Activated T-cell treated with anti-CD3 and anti-CD28 coated beads, Interleukin-2, amount 50 U/mL, for 48 hours (primary cell): ENCODE measurements at places on chromosomes 12 and 14.
A peak's percentile ranks its signal among the peaks of the same experiment; 100 is the strongest.

DNA sequence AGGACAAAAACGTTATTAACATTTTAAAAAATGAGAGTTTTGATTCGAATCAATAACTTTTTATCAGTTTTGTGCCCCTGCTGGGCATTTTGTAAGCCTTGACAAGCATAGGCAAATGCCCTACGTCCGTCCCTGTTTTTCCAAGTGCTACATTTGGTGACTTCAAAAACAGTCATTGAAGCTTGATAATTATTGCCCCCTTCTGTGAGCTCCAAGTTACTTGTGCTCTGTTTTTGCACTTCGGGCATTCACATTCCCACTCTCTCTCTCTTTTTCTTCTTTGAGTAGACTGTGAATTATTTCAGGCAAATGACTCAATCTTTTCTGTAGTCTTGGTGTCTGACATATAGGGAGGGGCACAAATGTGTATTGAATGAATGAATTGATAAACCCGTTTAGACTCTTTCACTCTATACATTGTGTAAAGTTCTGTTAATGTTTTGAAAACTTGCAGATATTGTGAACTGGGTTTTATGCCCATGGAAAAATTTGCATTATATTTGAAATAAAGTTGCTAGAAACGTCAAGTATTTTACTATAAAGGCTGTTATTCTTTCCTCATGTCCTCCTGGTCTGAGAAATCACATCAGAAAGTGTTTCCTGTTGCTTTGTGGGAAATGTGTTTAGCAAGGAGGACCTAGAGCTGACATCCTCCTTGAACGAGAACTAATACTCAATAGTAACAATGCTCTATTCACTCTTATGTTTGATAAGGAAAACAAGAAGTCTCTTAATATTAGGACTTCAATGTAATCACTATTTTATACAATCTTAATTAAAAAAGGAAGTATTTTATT is 1.4 kb downstream of the APAF1 start:
- no peak for DNase-seq

DNA sequence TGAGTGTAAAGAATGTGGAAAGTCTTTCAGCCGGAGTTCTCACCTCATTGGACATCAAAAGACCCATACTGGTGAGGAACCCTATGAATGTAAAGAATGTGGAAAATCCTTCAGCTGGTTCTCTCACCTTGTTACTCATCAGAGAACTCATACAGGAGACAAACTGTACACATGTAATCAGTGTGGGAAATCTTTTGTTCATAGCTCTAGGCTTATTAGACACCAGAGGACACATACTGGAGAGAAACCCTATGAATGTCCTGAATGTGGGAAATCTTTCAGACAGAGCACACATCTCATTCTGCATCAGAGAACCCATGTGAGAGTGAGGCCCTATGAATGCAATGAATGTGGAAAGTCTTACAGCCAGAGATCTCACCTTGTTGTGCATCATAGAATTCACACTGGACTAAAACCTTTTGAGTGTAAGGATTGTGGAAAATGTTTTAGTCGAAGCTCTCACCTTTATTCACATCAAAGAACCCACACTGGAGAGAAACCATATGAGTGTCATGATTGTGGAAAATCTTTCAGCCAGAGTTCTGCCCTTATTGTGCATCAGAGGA is 25.1 kb upstream of the ZNF268 start:
- DNase-seq: no peak

GRCh38 chr14:100409651-100410050 is 86.5 kb downstream of the SLC25A47 start:
- no peak for DNase-seq

DNA sequence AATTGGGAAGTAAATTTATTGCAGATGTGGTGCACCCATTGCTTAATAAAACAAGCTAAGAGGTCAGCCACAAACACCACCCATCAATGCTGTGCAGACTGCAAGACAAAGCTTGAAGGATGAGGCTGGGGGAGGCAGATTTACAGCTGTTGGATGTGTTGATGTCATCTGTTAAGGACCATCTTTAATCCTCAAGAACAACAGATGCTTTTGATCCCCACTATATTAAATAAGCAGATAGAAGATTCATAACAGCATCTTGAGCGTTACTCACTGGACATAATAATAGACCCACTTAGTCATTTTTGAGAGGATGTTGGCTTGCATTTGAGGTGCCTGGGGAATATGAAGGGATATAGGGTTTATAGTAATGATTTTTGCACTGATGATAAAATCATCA is 58.8 kb downstream of the GPR68 start:
- DNase-seq: no peak

- no peak for DNase-seq
These were observed 289.0 kb upstream of the RPL10L start for GRCh38 chr14:46940611-46941010.

DNA sequence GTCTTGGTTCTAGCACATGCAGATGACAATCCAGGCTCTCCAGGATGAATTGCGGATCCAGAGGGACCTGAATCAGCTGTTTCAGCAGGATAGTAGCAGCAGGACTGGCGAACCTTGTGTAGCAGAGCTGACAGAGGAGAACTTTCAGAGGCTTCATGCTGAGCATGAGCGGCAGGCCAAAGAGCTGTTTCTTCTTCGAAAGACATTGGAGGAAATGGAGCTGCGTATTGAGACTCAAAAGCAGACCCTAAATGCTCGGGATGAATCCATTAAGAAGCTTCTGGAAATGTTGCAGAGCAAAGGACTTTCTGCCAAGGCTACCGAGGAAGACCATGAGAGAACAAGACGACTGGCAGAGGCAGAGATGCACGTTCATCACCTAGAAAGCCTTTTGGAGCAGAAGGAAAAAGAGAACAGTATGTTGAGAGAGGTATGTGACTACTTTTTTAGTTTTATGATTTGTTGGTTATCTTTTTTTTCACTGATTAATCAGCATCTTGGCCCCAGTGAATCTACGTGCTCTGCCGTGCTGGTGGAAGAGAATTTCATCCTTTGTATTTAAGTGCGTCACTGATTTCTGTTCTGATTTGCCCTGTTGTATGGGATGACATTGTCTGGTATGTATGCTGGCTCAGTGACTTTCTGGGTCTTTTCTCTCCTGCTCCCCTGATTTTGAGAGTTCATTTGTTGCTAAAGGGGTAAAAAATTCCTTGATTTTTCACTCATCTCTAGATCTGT is 92.3 kb downstream of the ERC1 start:
- DNase-seq: no peak

DNA sequence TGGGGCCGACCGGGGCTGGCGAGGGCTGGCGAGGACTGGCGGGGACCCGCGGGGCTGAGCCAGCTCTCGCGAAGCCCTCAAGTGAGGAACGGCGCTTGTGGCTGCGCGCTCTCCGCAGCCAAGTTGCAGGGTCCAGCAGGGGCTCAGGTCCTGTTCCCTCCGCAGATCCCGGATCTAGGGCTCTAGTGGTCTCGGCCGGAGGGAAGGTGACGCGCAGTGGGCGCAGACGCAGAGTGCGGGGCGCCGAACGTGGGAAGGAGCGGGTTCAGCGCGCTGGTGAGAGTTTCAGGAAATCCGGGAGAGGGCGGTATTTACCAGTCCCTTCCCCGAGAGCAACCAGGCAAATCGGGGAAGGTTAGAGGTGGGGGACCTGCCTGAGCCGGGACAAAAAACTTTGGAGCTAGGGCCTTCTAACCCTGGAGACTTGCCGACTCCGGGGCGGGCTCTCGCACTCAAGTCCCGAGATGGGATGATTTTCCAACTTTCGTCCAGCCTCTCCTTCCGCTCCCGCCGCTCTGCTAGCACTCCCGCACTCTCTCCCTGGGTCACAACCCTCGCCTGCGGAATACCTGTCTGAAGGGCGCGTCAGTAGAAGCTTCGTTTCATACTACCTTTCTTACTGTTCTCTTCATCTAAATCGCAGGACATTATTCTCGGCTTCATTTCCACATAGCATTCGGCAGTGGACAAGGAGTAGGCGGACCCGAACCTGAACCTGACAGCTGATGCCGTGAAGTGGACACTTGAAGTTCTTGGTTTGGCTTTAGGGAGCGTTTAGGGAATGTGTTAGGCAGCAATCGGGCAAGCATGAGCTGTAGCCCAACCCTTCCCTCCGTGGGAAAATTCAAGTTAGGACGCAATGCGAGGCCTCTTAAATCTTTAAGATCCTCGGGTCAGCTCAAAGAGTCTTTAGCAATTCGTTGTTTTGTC is 13.6 kb upstream of the PAX9 start:
- peak; percentile 22 for DNase-seq

DNA sequence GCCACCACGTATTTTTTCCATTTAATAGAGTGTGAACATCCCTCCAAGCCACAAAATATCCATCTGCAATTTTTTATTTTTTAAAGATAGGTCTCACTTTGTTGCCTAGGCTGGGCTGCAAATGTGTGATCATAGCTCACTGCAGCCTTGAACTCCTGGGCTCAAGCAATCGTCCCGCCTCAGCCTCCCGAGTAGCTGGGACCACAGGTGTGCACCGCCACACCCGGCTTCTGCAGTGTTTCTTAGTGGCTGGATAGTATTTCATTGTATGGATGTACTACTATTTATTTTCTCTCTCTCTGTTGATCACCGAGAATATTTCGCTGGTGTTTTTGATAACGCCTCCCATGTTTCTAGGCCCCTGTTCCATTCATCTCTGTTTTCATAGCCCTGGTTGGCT is 17.5 kb downstream of the MLXIP start:
- no peak for DNase-seq

GRCh38 chr14:34275530-34275929 is 186.5 kb downstream of the SPTSSA start:
- DNase-seq: no peak

DNA sequence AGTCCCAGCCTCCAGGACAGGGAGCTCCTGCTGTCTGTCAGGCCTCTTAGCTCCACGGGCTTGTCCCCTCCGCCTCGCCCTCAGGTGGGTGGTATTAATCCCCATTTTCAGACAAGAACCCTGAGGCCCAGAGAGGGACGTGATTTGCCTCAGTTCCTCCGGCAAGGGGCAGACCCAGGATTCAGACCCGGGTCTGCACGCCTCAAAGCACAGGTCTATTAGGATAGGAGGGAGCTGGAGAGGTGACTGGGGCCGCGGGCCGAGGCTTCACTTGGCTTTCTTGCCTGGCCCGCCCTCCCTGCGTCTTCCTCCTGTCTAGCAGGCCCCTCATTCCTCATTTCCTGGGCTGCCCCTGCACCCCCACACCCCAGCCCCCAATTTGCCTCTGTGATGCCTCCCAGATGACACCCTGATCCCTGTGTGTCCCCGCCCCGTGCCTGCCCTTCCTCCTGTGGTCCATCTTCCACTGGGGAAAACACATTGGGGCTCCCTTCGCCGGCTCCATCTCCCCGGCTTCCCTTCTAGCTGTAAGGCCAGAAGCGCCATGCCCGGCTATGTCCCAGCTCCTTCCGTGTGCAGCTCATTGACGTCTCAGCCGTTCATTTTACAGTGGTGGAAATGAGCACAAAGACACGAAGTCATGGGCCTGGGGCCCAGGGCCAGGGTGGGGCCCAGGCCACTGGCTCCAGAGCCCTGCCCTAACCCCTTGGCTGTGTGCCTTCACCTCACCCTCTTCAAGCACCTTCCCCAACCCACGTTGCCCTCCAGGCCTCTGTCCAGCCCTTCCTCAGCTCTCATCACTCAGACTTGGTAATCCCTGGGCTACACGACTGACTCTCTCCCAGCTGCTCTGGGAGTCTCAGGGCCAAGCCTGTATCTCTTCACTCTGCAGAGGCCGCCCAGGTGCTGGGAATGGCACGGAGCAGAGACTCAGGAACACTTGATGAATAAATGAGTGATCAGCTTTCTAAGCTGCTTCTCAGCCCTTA is 15.5 kb upstream of the CYP46A1 start:
- no peak for DNase-seq

DNA sequence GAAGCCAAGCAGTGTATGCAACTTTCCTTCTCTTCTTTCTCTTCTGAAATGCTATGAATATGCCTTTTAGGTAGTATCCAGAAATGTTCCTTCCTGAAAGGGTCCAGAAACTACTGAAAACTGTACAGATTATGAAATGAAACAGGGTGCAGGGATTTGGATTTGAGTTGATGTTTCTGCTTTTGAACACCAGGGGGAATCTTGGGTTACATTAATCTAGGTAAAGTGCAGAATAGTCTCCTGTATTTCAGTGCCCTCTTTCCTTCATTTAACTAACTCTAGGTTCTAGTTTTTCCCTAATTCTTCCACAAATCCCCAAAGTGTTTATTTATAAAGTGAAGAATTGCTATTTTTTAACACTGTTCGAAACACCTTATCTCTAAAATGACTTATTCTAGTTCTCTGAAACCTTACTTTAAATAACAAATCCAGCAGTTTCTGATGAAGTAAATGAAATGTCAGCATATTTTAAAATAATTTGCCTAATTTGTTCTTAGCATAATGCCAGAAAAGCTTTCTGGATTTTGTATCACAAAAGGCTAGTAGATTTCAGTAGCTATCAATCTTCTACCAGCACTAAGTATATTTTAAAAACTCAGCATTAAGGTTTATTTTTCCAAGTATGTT is 111.9 kb downstream of the LRRK2 start:
- DNase-seq: no peak

DNA sequence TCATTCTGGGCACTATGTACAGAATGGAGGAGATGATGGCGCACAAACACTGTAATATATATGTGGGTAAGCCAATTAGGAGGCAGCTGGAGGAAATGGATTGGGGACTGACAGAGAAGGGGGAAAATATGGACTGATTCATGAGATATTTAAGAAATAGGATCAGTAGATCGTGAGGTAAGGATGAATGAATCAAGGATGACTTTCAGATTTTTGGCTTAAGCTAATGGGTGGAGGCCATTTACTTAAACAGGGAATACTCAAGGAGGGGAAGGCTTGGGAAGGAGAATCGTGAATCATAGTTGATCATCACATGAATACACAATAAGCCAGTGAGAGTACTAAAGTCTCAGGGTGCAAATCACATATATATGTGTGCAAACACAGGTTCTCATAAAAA is 11.2 kb upstream of the GNPNAT1 start:
- no peak for DNase-seq

DNA sequence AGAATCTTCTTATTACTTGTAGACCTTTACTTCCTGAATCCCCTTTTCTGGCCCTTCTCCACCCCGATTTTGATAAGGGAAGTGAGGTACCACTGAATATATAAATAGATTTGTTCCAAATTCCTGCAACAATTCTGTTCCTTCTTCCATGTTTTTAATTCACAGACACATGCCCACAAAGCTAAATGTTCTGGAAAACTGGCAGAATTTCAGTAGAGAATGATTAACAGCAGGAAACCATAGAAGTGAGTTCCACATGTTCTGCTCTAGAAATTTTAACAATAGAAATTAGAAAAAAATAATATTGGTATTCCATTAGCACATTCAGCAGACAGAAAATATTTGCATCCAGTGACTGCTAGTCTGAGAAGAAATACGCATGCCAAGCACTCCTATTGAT is 139.6 kb downstream of the SLC2A13 start:
- DNase-seq: no peak

- DNase-seq: no peak
These were observed 56.9 kb downstream of the TAOK3 start for GRCh38 chr12:118315821-118316220.

DNA sequence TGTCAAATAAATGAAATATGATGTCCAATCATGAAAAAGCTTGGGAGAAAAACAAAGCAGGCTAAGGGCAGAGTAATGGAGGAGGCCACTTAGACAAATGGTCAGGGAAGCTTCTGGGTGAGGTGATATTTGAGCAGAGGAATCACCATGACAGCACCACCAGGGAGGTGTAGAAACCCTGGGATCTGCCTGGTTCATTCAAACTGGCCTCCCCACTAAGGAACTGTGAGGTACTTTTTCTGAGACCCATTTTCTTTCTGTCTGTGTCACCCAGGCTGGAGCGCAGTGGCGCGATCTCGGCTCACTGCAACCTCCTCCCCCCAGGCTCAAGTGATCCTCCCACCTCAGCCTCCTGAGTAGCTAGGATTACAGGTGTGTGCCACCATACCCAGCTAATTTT is 7.8 kb upstream of the SSH1 start:
- no peak for DNase-seq

- DNase-seq: no peak
These were observed 1096.5 kb upstream of the TMEM132C start for GRCh38 chr12:127170226-127171180.
